ENCODE measurements at places on chromosomes 4 and X. TPM values are rescaled to one million over a fixed set of nuclear protein-coding genes. Genes with fewer than 3 reads are reported as not detected.

The HTRA3 gene
- 6.8 TPM for total RNA-seq

The GRID2 gene
- not detected for total RNA-seq

The FAM184B gene
- total RNA-seq, result not detected

The SLIT2 gene
- 36.9 TPM for total RNA-seq

The RPA4 gene
- 0.45 TPM for total RNA-seq

The HSD17B13 gene
- total RNA-seq, result 0.12 TPM

The SATL1 gene
- total RNA-seq, result not detected

The PPA2 gene
- total RNA-seq, result 49.8 TPM

The UGT2B15 gene
- not detected for total RNA-seq

The DOK7 gene
- 0.08 TPM for total RNA-seq

The ART3 gene
- total RNA-seq, result not detected

The MGARP gene
- 4.9 TPM for total RNA-seq

The BTK gene
- not detected for total RNA-seq

The SPINK2 gene
- total RNA-seq, result not detected

All from smooth muscle cell of the coronary artery (primary cell).